ENCODE measurements at places on chromosomes 11 and 22.
A peak's percentile ranks its signal among the peaks of the same experiment; 100 is the strongest.

GRCh38 chr11:115193914-115194801, 310.1 kb downstream of the CADM1 start:
- DNase-seq, result peak; percentile 88

DNA sequence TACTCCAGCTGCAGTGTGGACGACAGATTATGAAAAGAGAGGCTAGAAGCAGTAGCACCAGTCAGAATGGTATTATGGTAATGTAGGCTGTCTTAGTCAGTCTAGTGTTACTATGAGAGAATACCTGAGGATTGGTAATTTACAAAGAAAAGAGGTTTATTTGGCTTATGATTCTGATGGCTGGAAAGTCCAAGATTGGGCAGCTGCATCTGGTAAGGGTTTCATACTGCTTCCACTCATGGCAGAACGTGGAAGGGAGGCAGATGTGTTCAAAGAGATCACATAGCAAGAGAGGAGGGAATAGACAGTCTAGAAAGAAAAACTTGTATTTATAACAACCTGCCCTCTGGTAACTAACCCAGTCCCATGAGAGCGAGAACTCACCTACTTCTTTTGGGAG, 77.3 kb upstream of the NAV2 start:
- DNase-seq, result no peak

DNA sequence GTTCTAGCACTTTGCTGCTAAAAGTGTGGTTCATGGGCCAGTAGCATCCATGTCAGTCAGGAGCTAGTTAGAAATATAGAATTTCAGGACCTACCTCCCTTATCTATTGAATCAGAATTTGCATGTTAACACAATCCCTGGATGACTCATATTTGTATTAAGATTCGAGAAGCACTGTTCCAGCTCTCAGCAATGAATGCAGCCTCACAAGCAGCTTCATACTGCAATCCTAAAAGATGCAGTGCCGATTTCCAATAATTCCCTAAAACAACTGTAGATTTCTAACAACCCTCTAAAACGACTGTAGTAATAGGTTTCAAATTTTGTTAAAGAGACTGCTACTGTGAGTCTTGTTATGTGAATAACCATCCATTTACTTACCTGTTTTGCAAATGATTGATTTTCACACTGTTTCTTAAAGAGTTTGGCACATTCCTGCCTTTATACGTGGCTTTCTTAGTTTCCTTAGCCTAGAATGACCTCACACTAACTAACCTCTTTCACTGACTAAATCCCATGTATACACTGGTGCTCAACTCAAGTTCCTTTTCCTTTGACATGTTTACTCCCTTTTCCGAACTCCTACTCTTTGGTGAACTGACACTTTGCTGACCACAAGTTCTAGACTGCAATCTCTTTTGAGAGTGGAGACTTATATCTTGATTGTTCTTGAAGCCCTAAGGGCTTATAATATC, 511.8 kb downstream of the METTL15 start:
- no peak for DNase-seq

- DNase-seq, result no peak
These were observed 13.7 kb downstream of the EHD1 start for GRCh38 chr11:64864473-64865285.

Data from MM.1S (cell line).